ENCODE measurements at places on chromosomes 3 and 15. TPM values are rescaled to one million over a fixed set of nuclear protein-coding genes. Genes with fewer than 3 reads are reported as not detected.

The GOLGA8O gene
- total RNA-seq, result not detected

The EEFSEC gene
- total RNA-seq, result 2.4 TPM

The NSUN3 gene
- 13.5 TPM for total RNA-seq

The CD276 gene
- 27.2 TPM for total RNA-seq

The A4GNT gene
- total RNA-seq, result not detected

The P2RY13 gene
- not detected for total RNA-seq

The MAGI1 gene
- 3.6 TPM for total RNA-seq

The UROC1 gene
- 0.05 TPM for total RNA-seq

The KBTBD8 gene
- total RNA-seq, result 2.0 TPM

The RFT1 gene
- 23.4 TPM for total RNA-seq

The CMC1 gene
- total RNA-seq, result 18.8 TPM

The SH2D7 gene
- not detected for total RNA-seq

The ZBTB47 gene
- total RNA-seq, result 2.6 TPM

The FGF7 gene
- total RNA-seq, result 20.3 TPM

The CCPG1 gene
- total RNA-seq, result 69.8 TPM

The RBMS3 gene
- total RNA-seq, result 7.5 TPM

The SAXO2 gene
- 0.43 TPM for total RNA-seq

The ADPRH gene
- 1.6 TPM for total RNA-seq

The CDCP1 gene
- total RNA-seq, result not detected

The PP2D1 gene
- not detected for total RNA-seq

The FBXL2 gene
- 9.7 TPM for total RNA-seq

The RTP3 gene
- total RNA-seq, result not detected

The RASA2 gene
- total RNA-seq, result 9.9 TPM

The SLC9C1 gene
- 0.64 TPM for total RNA-seq

The RAB11A gene
- 283 TPM for total RNA-seq

The SLC27A2 gene
- 0.34 TPM for total RNA-seq

Measured in SK-MEL-5 (cell line).